ENCODE measurements at places on chromosomes 3 and 15.

DNA sequence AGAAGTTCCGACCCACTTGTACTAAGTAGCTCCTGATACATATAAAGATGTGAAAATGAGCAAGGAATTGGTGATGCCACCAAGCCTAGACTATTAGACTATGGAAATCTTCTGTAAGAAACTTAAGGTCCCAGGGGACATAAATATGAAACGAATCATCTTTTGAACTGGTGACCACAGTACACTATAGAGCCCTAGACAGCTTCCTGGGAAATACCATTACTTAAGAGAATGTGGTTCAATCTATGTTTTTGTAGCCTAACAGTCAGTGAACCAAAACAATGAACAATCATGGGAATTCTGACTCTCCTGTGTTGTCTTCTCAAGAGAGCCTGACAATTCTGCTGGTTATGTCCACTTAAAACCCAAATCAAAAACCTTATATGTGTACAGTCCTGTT is 191.6 kb downstream of the GREM1 start:
- DNase-seq: peak; percentile 37

DNA sequence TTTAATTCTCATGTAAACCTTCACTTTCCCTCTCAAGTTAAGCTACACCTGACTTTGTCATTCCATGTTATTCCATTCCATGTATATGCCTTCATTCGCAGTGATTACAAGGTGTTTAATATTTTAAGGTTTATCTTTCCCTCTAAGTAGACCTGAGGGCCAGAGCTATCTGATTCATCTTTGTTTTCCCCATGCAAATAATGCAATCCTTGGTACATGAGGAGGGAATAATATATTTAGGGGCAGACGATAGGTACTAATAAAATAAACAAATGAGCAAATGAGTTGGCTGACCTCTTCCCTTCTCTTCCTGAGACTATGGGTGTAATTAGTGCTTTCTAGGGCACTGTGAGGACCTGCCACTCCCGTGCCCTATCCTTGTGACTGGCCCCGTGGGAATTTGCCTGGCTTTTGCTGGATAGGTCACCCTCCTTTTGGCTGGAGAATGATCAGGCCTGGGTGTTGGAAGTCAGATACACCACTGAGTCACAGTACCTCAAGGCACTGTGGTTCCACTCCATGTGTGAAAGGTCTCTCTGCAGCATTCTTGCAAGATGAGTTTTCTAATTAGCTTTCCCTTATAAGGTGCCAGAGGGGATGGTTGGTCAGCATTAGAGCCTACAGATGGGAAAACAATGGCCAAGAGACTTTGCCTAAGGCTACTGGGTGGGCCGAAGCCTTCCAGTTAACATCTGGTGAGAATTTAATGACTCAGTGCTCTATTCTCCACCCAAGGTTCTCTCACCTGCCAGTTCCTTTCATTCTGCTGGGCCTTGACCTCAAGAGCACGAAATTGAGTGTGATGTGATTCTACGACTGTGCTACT is 183.2 kb downstream of the P3H2 start:
- peak; percentile 100 for DNase-seq

DNA sequence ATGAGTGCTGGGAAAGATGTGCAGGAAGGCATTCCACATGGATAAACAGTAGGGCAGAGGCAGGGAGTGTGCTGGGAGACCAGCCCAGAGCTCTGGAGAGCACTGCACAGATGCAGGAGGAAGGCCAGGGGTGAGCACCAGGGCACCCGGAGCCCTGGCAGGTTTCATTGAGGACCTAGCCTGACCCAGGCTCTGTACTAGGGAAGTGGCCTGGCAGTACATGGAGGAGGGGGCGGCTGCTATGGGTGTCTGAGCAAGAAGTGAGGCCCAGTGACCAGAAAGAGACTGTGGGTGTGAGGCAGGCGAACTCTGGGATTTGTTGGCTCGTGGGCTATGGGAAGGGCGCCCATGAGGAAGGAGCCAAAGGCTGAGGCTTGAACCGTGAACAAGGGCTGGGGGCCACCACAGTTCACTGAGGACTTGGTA is 139.1 kb downstream of the DNAJB8 start:
- DNase-seq: no peak

DNA sequence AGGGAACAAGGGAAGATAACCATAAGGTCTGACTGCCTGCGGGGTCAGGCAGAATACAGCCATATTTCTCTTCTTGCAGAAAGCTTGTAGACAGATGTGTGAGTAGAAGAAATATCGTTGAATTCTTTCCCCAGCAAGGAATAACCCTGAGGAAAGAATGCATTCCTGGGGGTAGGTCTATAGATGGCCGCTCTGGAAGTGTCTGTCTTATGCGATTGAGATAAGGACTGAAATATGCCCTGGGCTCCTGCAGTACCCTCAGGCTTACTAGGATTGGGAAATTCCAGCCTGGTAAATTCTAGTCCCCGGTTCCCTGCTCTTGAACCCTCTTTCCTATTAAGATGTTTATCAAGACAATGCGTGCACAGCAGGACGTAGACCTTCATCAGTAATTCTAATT is 15.8 kb upstream of the SST start:
- no peak for DNase-seq

- DNase-seq: no peak
Measured at GRCh38 chr3:13768453-13768852, 111.4 kb downstream of the WNT7A start.

- DNase-seq: peak; percentile 75
Measured at GRCh38 chr3:113947372-113948014, at the start of gene ZDHHC23. Gene ZDHHC23 (plus strand): TSS chr3:113948013. CDS start chr3:113948803, 790 bp downstream.

GRCh38 chr3:2036076-2036475 is 62.6 kb upstream of the CNTN4 start:
- no peak for DNase-seq

DNA sequence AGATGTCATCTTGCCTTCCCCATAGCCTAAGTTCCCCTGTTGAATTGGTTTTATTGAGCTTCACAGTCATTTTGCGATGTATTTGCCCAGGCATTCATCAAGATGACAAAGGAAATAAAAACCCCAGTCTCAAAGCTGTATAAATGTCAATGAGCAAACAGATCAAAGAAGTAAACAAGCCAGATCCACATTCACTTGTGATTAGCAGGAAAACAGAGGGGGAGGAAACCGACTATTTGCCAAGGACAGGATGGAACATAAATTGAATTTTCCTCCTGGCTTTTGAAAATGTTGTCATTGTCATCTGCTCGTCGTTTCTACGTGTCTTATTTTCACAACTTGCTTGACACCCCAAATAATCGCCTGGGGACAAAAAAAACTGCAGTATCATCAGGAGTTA is 83.5 kb downstream of the SV2B start:
- DNase-seq: no peak

GRCh38 chr3:119149484-119149883 is 3.5 kb downstream of the TEX55 start:
- DNase-seq: no peak

GRCh38 chr3:42901073-42901415 is 4.9 kb upstream of the ZNF662 start:
- no peak for DNase-seq

GRCh38 chr3:152656214-152656971 is 178.5 kb upstream of the P2RY1 start:
- DNase-seq: no peak

DNA sequence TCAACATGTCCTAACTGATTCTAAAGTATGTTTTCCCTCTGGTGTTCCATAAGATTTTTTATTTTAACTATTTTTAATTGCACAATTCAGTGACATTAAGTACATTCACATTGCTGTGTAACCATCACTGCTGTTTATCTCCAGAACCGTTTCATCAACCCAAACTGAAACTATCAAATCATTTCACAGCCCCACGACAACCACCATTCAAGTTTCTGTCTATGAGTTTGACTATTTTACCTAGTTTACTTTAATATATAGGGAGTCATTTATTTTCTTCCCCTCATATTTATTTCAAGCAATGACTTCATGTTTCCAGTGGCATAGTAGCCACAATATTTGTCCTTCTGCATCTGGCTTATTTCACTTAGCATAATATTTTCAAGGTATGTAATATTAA is 8.4 kb downstream of the RTP1 start:
- DNase-seq: no peak

All from Caki2 (cell line).